ENCODE measurements at places on chromosomes 1 and 21.

DNA sequence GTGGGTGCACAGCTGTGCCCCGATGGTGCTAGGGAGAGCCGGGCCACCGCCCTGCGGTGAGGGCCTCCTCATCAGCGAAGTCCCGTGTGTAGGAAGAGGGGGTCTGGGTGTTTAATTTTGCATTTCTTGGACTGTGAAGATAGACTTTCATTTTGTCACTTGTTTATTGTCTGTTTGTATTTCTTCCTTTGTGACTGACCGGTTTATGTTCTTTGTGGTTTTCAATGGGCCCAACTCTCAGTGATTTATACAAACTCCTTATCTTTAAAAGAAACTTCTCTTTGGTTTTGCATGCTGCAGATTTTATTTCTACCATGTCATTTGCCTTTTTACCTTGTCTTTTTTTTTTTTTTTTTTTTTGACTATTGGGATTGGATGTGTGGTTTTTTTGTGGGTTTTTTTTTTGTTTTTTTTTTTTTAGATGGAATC is 65.1 kb downstream of the COL18A1 start:
- peak; percentile 57 for DNase-seq

DNA sequence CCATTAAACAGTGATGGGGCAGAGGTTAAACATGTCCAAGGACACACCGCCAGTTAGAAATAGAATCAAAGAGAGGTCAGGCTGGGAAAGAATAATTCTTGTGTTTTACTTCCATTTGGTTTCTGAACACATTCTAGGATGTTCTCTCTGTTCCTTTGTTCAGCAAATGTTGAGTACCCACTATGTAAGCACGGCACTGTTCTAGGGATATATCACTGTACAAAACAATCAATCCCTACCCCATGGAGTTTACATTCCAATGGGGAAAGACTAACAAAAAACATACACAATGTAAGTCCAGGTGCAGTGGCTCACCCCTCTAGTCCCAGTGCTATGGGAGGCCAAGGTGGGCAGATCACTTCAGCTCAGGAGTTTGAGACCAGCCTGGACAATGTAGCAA is 6.2 kb downstream of the MYOCOS start:
- DNase-seq: no peak

DNA sequence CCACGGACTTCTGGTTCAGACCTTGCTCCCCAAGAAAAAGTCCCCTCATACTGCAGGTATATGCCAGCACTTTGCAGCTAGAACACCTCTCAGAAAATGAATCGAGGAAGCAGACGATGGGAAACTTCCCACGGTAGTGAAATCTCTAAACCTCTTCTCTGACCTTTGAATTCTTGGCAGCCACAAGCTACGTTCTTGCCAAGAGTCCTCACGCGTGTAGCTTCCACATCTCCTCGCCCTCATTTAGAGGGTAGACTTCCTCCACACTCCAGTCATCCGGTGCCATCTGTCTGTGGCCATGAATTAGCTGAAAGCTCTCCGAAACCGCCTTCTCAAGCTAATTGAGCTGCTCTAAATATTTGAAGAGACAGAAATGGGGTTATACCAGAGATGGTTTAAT is 127.8 kb downstream of the RGS7 start:
- no peak for DNase-seq

GRCh38 chr1:12539705-12540579 is 78.1 kb downstream of the DHRS3 start:
- peak; percentile 88 for DNase-seq

DNA sequence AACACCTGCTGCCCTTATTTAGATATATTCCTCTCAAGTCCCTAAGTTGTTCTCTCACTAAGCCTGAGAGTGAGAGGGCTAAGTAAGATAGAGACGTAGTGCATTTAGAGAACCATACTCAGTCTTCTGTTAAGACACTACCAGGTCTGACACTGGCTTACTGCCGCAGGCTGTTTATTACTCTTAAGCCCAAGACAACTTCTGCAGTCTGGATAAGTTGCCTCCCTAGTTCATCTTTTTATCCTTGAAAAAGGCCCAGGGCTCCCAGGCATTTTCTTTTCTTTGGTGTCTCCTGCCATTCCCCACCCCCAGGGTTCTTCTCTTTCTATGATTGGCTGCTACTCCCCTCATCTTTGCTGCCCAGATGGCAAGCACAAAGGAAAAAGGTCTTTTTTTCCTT is 38.7 kb downstream of the CACHD1 start:
- no peak for DNase-seq
